Mesendoderm (in vitro differentiated cells): ENCODE measurements at places on chromosomes 6 and 20.

GRCh38 chr6:110708295-110708950 lies 106.8 kb downstream of the CDK19 start:
- peak; percentile 40 for DNase-seq

GRCh38 chr20:64177787-64178186 lies 13.5 kb downstream of the MYT1 start:
- no peak for DNase-seq

DNA sequence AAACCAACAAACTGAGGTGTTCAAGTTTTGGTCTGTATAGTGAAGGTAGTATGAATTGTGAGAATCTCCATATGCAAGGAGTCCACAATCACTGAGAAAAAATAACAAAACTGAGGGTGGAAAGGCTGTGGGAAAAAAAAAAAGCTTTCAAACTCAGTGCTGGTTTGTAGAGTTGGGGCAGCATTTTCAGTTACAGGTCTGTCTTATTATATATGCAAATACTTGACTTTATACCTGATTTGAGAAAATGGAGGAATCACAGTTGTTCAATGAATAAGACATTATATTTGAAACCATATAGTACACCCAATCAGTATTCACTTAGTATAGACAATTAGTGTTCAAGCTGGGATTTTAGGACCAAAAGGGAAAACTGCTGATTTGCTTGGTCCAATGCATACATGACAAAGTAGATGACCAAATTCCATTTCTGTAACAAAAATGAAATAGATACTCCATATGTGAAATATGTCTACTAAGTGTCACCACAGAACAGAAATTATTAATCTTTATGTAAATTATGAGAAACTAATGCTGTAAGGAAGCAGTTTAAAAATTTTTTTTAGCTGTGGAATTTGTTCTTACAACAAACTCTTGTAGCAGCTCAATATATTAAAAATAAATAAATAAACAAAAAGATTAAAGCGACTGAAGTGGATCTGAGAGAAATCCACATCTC lies 187.7 kb downstream of the ASCC3 start:
- DNase-seq: no peak

- peak; percentile 86 for DNase-seq
Observed at GRCh38 chr6:47132724-47133123, 90.6 kb upstream of the ADGRF1 start.
